Inflammatory macrophage (primary cell): ENCODE measurements at places on chromosomes 7 and 10.

DNA sequence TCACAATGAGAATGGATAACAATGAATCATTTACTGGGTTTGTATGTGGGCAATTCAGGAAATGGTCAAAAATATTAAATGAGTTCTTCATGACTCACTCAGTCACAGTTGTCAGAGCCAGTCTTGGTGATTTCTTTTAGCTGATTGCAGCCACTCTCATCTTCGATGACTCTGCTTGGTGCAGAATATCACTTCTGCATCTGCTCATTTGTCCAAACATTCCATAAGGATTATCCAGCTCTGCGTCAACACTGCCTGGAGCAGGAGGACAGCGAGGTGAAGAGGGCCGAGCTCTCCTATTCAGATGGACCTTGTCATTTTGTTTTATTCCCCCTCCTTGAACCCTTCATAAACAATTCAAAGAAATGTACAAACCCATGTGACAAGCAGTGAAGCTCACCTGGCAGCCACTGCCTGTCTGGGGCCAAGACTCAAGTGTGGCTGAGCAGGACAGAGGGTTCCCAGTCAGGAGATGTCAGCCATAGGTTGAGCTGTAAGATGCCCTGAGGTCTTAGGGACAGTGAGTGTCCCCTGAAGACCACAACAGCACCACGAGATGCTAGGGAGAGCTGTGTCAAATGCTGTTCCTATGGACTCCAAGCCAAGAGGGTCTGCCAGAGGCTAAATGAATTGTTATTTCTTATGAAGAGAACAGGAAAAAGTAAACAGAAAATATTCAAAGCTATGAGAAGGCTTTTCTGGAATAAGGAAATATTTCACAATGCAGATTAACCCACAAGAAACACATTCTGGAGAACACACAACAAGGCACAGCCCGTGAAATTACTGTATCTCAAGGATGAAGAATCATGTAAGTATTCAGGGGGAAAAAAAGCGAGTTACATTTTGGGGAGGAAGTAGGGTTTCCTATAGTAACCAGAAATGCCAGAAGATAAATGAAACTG lies 33.1 kb upstream of the EGFR start:
- DNase-seq = no peak

GRCh38 chr7:76069238-76069638 lies 21.3 kb downstream of the MDH2 start:
- DNase-seq = peak; percentile 77

DNA sequence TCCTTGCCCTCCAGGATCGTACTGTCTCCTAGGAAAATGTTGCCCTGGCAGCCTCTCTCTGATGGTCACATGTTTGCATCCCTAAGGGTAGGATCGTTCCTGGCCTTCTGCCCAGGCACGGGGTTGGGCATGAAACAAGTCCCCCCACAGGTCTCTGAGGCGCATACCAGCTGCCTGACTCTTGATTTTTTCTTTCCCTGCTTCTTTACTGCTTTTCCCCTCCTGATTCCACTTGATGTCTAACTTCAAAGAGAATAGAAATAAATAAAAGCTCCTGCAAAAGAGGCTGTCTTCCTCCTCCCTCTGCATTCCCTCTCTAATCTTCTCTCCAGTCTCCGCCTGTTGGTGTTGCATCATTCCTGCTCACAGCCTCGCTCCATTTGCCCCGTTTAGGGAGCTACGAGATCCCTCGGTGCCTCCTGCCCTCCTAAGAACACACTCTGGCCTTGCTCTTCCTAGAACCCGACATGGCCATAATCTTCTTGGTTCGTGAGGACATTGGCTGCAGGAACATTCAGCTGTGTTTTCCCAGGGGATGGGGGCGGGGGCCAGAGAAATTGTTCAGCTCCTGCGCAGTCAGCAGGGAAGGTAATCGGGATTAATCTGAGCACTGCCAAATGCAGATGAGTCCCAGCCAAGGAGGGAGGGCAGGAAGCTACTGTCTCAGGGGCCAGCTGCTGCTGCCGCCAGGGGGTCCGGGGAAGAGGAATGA lies 26.0 kb downstream of the LEP start:
- DNase-seq = no peak

- DNase-seq = peak; percentile 66
Observed at GRCh38 chr10:93379731-93380575, 102.2 kb downstream of the MYOF start.

DNA sequence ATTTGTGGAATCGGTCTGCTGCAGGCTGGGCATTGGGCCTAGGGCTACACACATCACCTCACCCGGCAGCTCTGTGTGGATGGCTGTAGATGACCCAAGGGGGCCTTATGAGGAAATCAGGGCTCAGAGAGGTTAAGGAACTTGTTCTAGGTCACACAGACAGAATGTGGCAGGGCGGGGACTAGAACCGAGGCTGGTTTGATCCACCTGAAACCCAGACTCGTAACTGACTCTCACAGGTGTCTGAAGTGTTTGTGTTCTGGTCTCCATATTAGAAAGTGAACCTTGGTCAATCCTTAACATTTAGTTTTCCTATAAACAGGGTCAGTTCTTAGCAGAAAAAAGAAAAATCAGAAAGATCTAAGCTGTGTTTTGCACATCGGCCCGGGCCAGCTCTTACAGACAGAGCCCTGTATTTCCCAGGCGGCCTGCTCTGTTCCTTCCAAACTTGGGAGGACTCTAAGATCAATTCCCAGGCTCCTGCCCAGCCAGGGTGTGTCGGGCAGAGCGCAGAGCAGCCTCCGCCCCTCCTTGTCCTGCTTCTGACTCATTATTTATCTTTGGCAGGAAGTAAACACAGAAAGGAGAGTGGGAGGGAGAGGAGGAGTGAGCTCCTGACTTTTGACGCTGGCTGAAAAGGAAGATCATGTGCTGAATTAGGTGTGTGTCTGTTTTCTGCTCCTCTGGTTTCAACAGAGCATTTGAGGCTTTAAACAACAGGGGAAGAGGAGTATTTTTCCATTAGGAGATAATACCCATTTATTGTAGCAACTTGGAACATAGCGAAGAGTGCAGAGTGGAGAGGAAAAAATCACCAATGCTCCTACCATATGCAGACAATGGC lies 74.1 kb downstream of the TACC2 start:
- peak; percentile 55 for DNase-seq

DNA sequence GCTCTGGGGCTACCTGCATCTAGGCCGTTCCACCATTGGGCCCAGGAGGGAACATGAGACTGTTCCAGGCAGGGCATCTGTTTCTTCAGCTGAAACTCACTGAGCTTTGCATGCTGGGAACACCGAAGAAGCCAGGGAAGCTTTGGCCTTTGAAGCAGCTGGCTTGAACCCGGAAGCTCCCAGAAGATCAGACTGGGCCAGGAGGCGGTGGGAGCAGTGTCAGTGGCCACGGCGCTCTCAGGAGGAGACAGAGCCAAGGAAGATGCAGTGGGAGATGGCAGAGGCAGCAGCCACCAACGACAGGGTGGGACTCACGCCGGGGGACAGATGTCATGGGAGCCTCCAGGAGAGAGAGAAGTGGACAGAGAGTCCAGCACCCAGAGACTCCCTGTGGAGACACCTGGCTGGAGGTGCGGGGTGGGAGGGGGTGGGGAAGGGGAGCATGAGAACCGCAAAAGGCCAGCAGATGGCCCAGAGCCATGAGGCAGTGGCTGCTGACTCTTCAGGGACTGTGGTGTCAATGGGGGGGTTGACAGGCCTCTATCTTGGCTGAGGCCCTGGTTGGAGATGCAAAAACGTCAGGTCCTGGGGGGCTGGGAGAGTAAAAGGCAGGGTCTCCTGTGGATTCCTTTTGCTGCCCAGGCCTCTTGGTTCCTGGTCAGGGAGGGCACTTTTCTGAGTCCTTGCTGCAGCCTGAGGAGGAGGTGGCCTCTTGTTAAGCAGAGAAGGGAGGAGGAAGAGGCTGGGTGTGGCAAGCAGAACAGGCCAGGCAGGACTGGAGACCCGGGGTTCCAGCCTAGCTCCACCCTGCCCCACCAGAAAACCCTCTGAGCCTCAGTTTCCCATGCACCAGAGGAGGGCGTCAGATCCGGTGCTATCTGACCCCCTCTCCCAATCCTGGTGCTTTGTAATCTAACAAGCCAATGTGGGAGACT lies 6.3 kb upstream of the AQP1 start:
- no peak for DNase-seq

GRCh38 chr10:98328163-98328562 lies 60.2 kb upstream of the LOXL4 start:
- no peak for DNase-seq
